ENCODE measurements at places on chromosomes 6 and 20.

GRCh38 chr6:120228297-120228696 lies 878.7 kb upstream of the MAN1A1 start:
- no peak for DNase-seq

- no peak for DNase-seq
Observed at GRCh38 chr6:167707686-167708500, 118.8 kb upstream of the AFDN start.

DNA sequence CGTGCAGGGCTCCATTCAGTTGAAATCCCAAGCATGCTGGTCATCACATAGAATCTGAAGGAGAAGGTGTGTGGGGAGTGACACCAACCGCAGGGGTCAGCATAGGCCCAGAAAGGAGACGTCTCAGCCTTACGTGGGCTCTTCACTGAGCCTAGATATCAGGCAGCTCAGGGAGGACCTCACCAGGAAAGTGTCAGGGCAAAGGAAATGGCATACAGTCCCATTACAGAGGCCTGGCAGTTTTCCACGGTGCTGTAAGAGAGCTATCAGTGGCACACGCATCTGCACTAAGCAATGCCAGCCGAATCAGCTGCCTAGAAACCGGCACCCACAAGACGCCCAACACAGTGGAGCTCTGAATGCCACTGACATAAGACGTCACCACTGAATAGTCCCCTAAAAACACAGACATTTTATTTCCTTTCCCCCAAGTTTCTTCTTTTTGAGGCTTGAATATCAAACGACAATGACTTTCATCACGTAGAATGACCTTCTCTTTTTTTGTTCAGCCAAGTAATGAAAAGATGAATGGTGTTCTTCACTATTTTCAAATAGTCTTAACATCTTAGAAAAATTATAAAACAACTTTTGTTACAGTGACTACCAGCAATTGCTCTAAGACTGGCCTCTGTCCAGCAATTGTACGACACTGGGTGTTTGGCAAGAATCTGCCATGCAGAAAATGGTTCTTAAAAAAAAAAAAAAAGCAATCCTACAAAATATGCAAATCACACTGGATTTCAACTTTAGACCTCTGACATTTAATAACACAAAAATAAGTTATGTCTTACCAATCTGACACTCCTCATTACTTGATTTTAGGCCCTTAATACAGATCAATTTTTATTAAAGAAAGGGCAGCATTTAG lies 88.9 kb upstream of the FOXQ1 start:
- no peak for DNase-seq

DNA sequence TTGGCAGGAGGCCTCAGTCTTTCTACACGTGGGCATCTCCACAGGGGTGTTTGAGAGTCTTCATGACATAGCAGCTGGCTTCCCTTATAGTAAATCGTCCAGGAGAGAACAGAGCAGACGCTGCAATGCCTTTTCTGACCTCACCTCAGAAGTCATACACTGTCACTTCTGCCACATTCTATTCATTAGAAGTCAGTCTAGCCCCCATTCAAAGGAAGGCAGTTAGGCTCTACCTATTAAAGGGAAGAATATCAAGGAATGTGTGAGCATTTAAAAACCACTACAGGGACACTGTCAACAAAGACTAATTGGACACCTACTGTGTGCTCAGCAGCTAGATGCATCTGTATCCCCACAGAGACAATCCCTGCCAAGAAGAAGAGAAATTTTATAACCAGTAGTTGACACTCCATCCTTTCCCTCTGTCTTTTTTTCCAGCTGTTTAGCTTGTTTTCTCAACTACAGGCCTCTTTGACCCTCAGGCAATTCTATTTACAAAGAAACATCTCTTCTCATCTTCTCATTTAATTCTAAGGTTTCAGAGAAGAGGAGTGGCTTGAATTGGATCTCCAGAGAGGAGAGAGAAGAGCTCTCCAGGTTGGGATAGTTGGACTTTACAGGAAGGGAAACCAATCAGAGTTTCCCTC lies 18.6 kb downstream of the ARMC12 start:
- no peak for DNase-seq

DNA sequence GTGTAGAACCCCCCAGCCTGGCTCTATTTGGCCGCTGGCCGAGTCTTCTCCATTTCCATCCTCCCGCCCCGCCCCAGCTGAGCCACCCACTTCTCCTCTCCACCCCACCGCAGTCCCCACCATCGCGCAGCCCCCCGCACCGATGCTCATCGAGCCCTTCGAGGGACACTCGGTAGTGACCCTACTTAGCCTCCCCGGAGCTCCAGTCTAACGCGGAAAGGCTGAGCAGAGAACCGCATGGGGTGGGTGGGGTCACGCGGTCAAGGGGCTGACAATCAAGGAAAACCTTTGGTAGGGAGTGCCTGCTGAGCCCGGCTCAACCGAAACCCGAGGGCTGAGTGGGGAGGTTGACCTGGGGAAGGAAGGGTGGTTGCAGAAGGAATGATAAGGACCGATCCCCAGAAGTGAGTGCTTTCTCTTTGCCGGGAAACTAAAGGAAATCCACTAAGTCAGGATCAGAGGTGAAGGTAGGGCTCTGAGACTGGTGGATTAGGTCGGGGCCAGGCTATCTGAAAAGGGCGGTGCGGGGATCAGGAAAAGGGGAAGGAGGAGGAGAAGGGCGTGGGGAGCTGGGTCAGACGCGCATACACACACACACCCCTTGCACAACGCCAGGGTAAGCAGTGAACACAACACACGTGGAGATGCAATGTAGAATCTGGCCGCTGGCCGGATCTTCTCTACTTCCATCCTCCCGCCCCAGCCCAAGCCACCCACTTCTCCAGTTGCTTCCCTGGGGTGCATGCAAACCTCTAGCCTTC lies 49.8 kb downstream of the CPXM1 start:
- no peak for DNase-seq

DNA sequence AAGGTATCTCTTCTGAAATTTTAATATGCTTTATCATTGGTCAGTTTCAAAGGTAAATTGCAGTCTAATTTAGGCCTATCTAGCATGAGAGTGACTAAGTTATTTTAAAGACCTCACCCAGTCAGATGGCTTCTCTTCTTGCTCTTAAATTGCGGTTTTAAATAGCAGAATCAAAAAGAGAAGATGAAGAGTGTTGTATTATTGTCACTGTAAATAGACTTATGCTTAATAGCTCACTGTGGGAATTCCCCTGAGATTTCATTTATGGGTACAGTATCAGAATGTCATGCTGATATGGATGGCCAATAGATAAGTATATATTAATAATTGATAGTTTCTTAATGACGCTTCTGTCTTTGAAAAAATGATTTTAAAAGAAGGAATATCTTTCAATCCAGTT lies 35.7 kb downstream of the AIG1 start:
- DNase-seq: no peak

DNA sequence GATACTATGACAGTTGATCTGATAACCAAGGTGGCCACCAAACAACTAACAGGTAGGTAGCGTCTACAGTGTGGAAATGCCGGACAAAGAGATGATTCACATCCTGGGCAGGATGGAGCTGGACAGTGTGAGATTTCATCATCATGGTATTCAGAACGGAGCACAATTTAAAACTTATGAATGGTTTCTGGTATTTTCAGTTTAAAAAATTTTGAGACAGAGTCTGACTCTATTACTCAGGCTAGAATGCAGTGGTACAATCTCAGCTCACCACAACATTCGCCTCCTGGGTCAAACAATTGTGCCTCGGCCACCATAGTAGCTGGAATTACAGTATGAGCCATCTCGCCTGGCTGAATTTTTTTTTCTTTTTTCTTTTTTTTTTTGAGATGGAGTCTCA lies 43.8 kb downstream of the CEP57L1 start:
- no peak for DNase-seq

- DNase-seq: no peak
Observed at GRCh38 chr6:34657037-34657306, 39.6 kb downstream of the ILRUN start.

GRCh38 chr6:84582997-84583396 lies 181.4 kb downstream of the TBX18 start:
- no peak for DNase-seq

GRCh38 chr6:69106511-69106910 lies 471.4 kb downstream of the ADGRB3 start:
- no peak for DNase-seq

GRCh38 chr6:79377047-79377446 lies 142.6 kb upstream of the HMGN3 start:
- DNase-seq: no peak

- DNase-seq: no peak
Observed at GRCh38 chr20:37166867-37167266, 12.3 kb upstream of the RPN2 start.

GRCh38 chr6:132675002-132675401 lies 16.0 kb upstream of the TAAR1 start:
- DNase-seq: no peak

DNA sequence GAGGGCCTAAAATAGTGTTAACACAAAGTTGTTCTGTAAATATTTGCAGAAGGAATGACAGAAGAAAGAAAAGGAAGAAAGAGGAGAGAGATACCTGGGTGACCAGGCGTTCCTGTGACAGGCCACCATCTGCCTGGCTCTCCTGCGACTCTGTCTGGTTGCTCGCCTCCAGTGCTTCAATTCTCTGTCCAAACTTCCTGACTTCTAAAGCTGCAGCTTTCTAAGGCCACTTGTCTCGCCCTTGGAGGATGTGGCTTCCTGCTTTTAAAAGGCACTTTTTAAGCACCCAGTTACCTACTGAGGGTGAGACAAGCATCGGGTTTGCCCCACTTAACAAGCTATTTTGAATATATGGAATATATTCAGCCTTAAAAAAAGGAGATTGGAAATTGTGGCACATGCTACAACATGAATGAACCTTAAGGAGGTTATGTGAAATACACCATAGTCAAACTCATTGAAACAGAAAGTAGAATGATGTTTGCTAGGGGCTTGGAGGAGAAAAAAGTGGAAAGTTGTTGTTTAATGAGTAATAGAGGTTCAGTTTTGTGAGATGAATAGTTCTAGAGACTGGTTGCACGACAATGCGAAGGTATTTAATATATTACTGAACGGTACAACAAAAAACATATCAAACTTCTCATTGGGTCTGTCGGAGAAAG lies 32.8 kb downstream of the VIP start:
- no peak for DNase-seq

DNA sequence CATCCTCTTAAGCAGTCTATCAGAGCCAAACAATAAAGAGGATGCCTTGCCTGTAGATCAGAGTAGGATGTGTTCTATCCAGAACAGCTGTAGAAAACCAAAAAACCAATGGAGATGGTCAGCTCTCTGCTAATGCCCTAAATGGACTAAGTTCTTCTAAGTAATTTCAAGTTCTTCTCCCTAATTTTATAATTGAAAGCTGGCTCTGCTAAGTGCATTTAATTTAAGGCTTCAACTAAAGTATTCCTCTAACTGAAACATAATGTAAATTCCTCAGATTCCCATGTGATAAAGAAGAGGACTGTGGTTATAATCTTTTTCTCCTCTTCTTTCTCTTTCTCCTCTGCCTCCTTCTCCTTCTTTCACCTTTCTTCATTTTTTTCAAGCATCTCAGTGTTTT lies 709.5 kb downstream of the KIF16B start:
- DNase-seq: no peak

Measured in stimulated activated CD4-positive, alpha-beta T cell treated with anti-CD3 and anti-CD28 coated beads, Interleukin-4, amount 100 ng/mL, for 24 hours (primary cell).